HT-29 (cell line): ENCODE measurements at places on chromosomes 5 and 9.
A peak's percentile ranks its signal among the peaks of the same experiment; 100 is the strongest.

DNA sequence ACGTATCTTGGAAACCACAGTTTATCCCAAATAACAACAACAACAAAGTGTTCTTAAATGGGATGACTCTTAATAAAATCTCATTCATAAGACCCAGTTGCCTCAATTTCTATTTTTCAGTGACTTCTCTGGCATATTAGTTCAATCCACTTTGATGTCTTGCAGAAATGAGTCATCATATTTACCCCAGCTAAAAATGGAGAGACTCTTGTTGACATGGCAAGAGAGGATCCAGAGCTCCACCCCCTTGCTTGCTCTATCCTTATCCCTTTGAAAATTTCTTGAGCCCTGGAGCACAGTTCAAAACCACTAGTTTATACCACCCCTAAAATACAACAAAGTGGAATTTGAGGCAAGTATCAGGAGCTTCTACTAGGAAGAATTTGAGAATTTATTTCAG lies 20.8 kb downstream of the VCAN start:
- no peak for DNase-seq

DNA sequence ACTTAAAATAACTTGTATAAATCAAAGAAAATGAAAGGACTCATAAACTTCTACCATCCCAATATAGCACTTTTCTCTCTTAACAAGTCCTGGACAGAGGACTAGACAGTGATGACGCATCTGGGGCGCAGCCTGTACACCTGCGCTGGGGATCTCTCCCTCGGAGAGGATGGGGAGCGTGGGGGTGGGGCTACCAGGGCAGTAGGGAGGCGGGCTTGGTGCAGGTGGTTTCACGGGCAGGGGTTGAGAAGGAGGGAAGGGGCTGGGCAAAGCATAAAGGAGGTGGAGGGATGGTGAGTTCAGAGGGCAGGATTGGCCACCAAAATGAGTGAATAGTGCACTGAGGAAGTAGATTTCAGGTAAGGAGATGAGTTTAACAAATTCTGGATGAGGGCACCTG lies 41.1 kb downstream of the STC2 start:
- DNase-seq: no peak

- DNase-seq: no peak
Observed at GRCh38 chr9:16396389-16396788, 474.1 kb downstream of the BNC2 start.

DNA sequence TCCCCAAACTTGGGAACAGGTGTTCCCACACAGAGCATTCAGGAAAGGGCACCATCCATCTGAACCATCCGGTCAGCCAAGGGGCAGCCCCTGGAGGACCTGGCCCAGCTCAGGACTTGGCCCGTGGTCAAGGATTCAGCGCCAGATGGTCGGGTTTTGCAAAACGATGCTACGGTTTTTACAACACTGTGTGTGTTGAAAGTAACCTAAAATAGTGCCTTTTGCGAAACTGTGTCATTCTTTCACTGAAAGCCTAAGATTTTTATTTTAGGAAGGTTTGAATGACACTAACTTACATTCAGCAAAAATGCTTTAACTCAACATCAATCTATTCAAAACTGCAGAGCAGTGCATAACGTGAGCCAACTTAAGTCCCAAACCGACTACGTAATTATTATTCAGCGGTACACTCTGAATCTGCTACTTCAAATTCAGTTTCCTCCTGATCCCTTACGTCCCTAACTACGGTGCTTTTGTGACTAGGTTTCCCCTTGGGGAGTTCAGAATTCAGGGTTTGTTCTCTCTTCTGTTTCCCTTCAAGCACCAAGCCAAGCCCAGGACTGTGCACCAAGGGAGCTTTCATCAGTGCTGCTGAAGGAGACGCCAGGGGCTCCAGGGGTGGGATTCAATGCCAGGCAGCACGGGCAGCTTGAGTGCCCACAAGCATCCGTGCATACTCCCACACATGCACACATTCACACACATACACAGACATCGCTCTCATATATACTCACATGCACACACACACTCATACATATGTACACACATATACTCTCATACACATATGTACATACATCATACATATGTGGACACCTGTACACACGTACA lies 25.8 kb downstream of the LPCAT1 start:
- no peak for DNase-seq

DNA sequence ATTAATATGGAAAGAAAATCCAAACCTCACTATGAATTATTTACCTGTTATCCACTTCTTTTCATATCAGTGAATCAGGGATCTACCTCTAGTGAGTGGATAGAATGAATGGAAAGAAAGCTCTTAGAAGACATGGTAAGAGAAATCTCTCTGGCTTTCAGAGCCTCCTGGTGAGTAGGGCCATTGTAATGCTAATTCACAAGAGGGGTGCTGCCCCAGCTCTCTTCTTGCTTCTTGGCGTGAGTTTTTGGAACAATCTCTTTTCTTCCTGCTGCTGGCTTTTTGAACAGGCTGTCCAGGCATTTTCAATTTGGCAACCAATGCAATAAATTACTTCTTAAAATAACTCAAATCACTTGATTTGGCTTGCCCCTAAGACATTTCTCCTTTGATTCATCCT lies 49.9 kb upstream of the KCNN2 start:
- DNase-seq: no peak

DNA sequence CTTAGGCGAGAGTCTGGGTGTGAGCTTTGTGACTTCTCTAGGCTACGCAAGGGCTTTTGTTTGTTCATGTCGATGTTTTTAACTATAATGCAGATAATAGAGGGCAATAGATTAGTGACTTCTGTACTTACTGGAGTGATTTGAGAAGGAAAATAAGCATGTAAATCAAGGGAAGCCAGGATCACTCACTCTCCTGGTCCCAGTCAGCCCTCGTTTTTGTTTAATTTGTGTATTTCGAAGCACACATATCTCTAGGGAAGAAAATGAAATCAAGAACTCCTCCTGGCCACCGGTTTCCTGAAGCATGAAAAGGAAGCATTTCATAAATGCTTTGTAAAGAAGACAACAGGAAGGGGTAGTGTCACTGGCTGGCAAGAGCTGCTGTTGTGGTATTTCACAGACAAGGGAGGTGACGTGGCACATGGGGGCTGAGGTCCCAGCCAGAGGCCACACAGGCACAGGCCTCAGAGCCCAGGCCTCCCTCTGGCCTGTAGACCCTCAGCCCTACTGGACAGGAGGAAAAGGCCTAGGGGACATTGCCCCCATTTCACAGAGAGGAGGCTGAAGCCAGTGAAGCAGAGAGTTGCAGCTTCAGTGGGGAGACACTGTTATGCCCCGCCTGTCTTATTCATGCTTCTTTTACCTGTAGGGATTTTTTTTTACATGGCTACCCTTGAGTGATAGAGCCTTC lies 34.1 kb downstream of the IRF1 start:
- peak; percentile 24 for DNase-seq
